ENCODE measurements at places on chromosomes 4 and X.
A peak's percentile ranks its signal among the peaks of the same experiment; 100 is the strongest.

DNA sequence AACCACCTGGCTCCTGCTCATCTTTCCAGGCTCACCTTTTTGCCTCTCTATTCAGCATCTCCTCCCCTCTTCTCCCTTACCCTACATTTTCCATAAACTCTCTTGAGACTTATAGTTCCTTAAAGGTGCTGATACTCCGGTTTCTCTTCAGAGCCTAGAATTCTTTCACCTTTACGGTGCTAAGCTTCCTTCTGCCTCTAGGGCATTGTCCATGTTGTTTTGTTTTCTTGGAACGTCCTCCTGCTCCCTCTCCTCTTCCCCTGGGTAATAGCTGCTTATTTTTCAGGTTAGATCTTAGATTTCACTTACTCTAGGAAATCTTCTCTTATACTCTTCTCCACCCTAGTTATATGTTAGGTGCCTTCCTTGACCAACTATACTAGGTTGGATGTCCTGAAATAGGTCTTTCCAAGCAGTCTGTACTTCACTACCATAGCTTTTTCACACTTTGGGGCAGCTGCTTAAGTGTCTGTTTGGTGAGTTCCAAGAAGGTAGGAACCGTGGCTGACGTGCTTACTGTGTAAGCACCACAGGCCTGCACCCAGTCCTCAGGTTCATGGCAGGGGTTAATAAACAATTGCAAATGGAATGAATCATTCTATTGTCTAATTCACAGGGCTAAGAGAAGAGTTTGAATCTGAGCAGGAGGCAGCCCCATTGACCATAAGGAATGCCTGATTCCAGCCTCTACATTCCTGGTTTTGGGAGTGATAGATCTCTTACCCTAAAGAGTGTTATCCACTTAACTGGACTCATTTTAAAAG, 227.5 kb downstream of the MGST2 start:
- DNase-seq: no peak

GRCh38 chr4:150323406-150324325, 245.4 kb downstream of the DCLK2 start:
- no peak for DNase-seq

DNA sequence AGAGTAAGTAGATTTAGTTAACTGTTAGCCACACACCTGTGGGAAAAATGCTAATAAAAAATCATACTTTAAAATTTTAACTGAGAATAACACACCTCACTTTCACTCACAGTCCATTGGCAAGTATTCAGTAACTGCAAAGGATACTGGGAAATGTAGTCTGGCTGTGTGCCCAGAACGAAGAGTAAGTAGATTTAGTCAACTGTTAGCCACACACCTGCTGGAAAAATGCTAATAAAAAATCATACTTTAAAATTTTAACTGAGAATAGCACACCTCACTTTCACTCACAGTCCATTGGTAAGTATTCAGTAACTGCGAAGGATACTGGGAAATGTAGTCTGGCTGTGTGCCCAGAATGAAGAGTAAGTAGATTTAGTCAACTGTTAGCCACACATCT, 178.4 kb upstream of the NWD2 start:
- no peak for DNase-seq

DNA sequence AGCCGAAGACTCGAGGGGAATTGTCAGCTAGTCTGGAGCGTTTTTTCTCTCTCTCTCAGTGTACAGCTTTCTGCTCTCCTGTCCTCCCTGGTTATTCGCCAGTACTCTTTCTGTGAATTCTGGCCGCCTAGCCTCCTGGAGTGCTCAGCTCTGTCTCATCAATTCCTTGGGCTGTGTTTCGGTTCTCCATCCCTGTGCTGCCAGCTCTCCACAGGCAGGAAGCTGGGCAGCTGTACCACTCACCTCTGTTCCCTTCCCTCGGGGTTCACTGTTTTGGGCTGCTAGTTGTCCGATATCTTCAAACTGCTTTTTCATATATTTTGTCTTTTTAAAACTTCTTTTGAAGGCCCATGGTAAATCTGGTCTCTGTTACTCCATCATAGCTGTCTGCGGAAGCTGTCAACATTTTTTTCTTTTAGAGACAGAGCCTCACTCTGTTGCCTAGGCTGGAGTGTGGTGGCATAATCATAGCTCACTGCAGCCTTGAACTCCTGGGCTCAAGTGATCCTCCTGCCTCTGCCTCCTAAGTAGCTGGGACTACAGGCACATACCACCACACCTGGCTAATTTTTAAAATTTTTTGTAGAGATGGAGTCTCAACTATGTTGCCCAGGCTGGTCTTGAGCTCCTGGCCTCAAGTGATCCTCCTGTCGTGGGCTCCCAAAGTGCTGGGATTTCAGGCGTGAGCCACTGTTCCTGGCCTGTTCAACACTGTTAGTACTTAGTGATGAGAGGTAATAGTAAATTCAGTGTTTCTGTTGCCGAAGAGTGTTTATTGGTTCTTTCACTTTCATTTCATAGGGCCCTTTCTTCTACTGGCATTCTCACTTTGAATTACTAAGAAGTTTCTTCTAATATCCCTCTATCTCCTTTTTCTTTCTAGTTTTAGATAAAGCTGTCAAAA, 18.6 kb downstream of the ZCCHC4 start:
- peak; percentile 10 for DNase-seq

GRCh38 chrX:31293409-31293808, 221.6 kb upstream of the FTHL17 start:
- DNase-seq: no peak

- DNase-seq: no peak
Observed at GRCh38 chr4:166146806-166147540, 273.9 kb downstream of the TLL1 start.

Measured in hematopoietic multipotent progenitor cell treated with erythropoietin and hydrocortisone succinate and interleukin-3 and kit ligand, for 15 days (in vitro differentiated cells).